Activated T-cell treated with anti-CD3 and anti-CD28 coated beads, Interleukin-2, amount 50 U/mL, for 72 hours (primary cell): ENCODE measurements at places on chromosomes 5 and 9.

DNA sequence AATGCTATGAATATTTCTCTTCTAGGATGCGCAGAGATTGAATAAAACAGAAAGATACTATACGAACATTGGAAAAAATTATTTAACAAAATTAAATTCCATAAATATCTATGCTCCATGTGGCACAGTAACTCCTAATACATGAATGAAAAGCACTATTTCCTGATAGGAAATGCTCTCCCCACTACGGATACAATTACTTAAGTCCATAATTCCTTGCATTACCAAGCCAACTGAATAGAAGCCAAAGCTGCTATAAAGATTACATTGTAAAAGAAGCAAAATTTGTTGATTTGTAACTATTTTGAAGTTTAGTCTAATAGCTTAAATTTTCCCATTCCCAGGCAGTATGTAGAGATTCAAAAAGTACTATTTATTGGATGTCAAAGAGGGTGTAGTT, 61.8 kb upstream of the SNX2 start:
- DNase-seq = no peak

GRCh38 chr9:104772714-104773510, 9.0 kb downstream of the NIPSNAP3B start:
- DNase-seq = no peak

GRCh38 chr5:10581867-10582511, 18.1 kb downstream of the ANKRD33B start:
- no peak for DNase-seq

GRCh38 chr9:127531676-127532075, 80.4 kb downstream of the LRSAM1 start:
- no peak for DNase-seq

DNA sequence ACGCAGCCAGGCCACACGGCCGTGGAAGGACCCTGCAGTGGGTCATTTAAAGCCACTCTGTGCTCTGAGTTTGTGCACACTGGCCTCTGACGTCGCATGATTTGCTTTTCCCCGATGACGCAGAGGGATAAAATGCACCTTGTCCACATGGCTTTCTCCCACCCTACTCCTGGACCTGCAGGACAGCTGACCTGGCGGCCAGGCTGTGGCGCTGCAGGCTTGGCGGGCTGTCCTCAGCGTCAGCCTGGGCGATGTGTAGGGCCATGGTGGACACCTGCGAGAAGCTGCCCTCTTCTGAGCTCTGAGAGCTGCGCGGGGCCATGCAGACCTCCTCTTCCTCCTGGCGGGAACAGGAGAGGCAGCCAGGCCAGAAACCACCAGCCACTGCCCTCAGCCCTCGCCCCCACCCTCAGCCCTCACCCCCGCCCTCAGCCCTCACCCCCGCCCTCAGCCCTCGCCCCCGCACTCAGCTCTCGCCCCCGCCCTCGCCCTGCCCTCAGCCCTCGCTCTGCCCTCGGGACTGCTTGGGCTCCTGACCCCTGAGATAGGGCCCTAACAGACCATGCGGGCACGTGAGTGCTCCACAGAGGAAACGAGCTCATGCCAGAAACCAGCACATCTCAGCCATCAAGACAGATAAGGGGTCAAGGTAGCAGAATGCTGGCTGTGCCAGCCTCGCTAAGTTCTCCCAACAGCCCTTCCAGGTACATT, 20.0 kb upstream of the SCGB3A1 start:
- DNase-seq = no peak

DNA sequence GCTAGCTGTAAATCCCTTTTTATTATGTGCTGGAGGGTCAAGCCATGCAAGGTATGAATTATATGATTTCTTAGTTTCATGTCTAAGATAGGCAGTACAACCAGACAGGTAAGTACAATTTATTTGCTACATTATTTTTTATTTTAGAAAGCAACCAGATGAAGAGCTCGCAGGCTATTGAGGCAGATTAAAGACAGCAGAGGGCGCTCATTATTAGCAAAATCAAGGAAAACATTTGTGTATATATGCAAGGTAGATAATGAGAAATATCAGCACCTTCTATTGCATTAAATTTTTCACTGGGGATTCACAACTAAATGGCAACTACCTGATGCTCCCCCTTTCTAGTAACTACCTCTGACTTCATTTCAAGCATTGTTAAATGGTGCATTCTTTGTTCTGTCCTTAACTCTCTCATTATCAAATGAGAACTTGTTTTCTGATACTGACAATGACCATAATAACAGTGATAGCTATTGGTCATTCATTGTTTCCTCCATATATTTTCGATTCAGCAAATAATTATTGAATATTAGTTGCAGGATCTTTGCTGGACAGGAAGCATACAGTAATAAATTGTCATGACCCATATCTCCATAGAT, 8.6 kb downstream of the SCGB3A2 start:
- no peak for DNase-seq

DNA sequence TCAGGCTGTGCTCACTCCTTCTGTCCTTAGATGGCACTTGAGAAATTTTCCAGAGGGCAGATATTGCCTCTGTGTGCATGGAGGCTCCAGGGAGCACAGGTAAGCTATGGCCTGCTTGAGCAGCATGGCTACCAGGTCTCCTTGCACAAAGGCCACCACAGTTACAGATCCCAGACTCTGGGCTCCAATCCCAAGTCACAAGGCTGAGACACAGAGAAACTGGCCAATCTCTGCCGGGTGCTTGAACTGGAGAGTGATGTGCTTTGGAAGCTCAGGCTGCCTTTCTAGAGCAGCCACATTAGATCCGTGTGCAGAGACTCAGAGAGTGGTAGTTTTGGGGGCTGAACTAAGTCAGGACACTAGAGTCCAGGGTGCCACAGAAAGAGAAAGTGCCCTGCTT, 145.7 kb downstream of the SEMA6A start:
- no peak for DNase-seq

GRCh38 chr5:155726267-155726666, 600.7 kb upstream of the SGCD start:
- no peak for DNase-seq

- no peak for DNase-seq
Measured at GRCh38 chr5:137056676-137057075, 442.4 kb downstream of the SPOCK1 start.

GRCh38 chr9:137277329-137278041, at the start of gene TOR4A:
Gene TOR4A, plus strand, starts transcription at chr9:137277726. Its CDS starts 964 bp downstream, at chr9:137278690.
- peak; percentile 58 for DNase-seq

DNA sequence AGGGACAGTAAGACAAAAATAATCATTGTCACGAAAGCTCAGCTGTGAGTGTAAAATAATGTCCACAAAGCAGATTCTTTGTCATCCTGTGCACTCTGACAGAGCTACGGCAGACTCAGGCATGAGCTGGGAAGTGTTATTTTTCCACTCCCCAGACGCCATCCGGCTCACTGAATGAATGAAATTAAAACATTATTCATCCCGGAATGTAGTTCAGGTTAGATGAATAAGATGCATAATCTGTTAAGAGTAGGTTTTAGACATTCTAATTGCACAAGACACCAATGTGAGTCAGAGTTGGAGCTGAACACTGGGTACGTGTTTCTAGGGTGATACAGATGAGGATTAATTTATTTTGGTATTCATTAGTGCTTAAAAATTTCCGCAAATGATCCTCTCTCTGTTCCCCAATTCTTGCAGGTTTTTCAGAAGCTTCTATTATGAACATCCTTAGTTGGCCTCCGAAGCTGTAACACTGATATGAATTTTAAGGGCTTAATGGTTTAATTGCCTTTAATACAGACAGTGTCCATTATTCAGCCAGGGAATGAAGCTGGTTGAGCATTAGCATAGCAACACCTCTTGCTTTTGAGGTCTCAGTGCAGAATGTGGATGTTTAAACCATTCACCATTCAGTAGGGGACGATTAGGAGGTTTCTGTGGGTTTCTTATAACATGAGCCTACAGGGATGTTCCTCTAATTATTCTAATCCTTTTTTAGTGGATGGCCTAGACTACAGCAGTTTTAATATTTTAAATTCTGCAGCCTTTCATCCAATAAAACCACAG, 65.6 kb upstream of the FRRS1L start:
- DNase-seq = no peak

- no peak for DNase-seq
Measured at GRCh38 chr9:89657295-89657694, 52.5 kb downstream of the GADD45G start.

- DNase-seq = peak; percentile 67
Measured at GRCh38 chr5:150001660-150002486, 1.3 kb downstream of the HMGXB3 start.

DNA sequence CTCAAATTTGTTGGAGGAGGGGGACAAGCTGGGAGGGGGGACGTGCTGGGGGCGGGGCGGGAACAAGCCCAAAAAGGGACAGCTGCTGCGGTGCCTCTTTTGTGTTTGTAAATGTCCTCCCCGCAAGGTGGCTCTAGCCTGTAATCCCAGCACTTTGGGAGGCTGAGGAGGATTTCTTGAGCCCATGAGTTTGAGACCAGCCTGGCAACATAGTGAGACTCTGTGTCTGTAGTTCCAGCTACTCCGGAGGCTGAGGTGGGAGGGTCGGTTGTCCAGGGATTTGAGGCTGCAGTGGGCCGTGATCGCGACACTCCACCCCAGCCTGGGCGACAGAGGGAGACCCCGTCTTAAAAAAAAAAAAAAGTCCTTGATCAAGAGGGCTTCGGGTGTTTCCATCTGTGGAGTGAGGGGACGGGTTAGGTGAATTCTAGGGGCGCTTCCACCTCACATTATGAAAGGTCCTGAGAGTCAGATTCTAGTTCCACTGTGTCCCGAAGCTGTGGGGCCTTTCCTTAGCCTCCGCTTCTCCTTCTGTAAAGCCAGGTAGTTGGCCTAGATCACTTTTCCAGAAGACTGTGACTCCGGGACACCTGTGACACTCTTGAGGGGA, 779 bp upstream of the CTNNA1 start:
- DNase-seq = no peak

GRCh38 chr5:37436146-37436934, 57.2 kb downstream of the WDR70 start:
- DNase-seq = no peak

- DNase-seq = no peak
Measured at GRCh38 chr5:158811921-158812320, 287.8 kb downstream of the EBF1 start.

DNA sequence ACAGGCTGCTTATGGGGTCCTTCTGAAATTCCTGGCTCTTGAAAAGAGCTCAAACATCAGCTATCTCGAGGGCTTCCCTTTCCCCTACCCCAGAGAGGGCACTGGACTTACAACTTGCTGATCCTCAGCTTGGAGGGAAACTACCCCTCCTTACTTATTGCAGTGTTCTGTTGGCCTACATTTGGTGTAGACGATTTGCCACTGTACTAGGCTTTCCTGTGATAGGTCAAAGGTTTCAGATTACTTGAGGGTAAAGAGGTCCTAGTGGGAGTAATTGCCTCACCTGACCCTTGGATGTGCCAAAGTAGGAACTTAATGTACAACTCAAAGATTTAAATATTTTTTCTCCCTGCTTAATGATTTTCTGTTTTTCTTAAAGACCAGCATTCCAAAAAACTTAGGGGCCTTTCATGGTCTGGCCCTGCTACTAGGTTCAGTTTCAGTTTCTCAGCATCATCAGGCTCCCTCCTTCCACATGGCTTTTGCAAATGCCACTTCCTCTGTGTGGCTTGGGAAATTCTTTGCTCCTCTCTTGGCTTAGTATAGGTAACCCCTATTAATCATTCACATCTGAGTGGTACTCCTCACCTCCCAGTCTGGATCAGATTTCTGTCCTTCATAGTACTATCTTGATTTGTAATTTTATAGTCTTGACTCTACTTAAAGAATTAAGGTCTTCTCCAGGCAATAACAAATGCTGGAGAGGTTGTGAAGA, 32.4 kb downstream of the CYSTM1 start:
- DNase-seq = no peak

DNA sequence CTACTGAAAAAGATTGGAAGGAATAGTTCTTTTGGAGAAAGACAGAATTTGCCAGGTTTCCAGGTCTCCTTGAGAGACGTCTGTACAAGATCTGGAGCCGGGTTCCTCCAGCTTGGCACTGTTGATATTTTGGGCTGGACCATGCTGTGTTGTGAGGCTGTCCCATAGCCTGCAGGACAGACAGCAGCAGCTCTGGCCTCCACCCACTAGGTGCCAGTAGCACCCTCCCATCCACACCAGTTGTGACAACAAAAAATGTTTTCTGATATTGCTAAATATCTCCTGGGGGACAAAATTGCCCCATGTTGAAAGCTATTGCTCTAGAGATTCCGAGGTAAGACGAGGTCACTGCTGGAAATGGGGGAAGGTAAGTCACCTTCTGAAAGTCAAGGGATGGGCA, 287.7 kb upstream of the DAP start:
- DNase-seq = no peak

GRCh38 chr9:126704157-126704891, 90.6 kb downstream of the LMX1B start:
- DNase-seq = peak; percentile 60

DNA sequence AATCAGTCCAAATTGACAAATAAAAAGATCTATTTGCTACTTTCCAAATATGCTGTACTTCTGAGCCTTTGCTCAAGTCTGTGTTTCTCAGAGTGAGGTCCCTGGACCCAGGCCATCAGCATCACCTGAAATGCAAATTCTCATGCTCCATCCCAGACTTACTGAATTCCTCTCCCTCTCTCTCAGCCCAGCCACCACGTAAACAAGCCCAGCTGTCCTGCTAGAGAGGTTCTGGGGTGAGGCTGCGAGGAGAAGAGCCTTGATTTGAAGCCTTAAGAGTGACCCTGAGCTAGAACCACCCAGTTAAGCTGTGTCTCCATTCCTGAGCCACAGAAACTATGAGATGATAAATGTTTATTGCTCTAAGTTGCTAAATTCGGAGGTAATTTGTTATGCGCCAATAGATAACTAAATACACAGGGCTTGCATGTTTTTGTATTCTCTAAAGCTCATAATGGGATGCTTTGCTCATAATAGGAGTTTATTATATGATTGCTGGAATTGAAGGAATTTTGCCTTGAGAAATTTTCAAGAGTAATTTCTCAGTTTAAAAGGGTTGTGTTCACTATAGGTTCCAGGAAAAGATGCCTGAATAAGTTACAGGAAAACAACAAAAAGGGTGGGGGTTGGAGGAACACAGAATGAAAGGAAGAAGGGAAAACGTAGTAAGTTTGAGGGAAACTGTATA, 98.9 kb upstream of the SPATA31D4 start:
- no peak for DNase-seq

- no peak for DNase-seq
Measured at GRCh38 chr9:93090091-93090655, 5.8 kb upstream of the CARD19 start.

DNA sequence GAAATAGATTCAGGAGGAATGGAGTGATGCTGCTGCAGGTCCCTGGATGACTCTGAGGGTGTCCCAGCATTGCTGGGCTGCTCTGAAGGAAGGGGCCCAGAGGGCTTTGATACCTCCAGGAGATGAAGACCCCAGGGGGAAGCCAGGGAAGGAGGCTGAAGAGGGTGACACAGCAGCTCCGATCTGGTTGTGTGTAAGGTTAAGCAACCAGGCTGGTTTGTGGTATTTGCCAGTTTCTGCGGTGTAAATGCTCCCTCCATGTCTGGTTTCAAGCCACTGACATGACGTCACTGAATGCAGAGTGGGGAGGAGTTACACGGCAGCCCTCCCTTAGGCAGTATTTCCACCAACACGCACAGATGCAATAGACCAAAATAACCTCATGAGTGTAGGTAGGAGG, 40.0 kb upstream of the ORM1 start:
- peak; percentile 54 for DNase-seq

- DNase-seq = no peak
Measured at GRCh38 chr5:111153945-111154344, 61.8 kb downstream of the WDR36 start.

- no peak for DNase-seq
Measured at GRCh38 chr9:13621872-13622564, 342.5 kb upstream of the MPDZ start.

GRCh38 chr5:35853631-35854030, 3.1 kb upstream of the IL7R start:
- peak; percentile 81 for DNase-seq
